Progenitor cell of endocrine pancreas (in vitro differentiated cells): ENCODE measurements at places on chromosomes 13 and 19. TPM values are rescaled to one million over a fixed set of nuclear protein-coding genes. Genes with fewer than 3 reads are reported as not detected.

DNA sequence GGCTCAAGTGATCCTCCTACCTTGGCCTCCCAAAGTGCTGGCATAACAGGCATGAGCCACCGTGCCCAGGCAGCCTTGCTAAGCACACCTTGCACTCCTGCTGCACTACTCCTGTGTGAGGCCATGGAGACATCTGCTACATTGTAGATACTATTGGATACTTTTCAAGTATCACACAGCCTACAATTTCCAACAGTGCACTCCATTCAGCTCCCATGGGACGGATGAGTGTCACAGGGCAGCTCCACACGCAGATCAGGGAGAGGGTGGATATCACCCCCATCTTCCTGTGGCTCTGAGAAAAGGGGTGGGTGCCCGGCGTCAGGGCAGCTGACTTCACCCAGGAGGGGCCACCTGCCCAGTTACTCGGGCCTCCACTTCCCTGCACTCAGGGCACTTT, 39.1 kb upstream of the CCNE1 start:
- DNase-seq: no peak
- H3K27ac ChIP-seq: no peak overlapping the region
- H3K4me1 ChIP-seq: peaks cover 11% of the 10 kb centered on the region
- no peaks in the 10 kb centered on the region for H3K36me3 ChIP-seq
- H3K27me3 ChIP-seq: no peaks in the 10 kb centered on the region

- no peak for DNase-seq
- no peaks in the 10 kb centered on the region for H3K27me3 ChIP-seq
- peaks cover 38% of the 10 kb centered on the region for H3K36me3 ChIP-seq
- peaks cover 28% of the 10 kb centered on the region for H3K4me1 ChIP-seq
- no peak overlapping the region for H3K4me3 ChIP-seq
Measured at GRCh38 chr13:98399756-98400155, 177.2 kb downstream of the STK24 start.

DNA sequence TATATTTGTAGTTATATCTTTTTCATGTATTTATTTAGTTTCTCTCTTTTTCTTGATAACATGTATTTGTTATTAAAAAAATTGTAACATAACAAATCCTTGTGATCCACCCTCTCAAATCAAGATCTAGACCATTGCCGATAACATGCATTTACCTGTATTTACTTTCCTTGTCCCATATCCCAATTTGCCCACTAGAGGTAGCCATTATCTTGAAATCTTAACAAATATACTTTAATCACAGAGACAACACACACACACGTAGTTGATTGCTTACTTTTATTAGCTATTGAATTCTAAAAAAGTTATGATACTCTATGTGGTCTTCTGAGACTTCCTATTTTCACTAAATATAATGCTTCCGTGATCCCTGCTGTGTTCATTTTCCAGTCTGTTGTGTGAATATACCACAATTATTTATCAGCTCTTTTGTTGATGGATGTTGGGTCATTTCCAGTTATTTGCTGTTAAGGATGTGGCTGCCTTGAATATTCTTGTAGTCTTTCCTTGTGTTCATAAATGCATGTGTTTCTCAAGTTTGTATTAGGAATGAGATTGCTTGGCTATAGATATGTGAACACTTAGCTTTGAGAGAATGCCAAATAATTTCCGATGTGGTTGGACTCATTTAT, 31.3 kb upstream of the ZMYM2 start:
- H3K27me3 ChIP-seq: no peaks in the 10 kb centered on the region
- DNase-seq: no peak
- H3K36me3 ChIP-seq: no peaks in the 10 kb centered on the region
- no peak overlapping the region for H3K27ac ChIP-seq
- no peak overlapping the region for H3K4me3 ChIP-seq
- no peaks in the 10 kb centered on the region for H3K4me1 ChIP-seq

Gene DLL3
- 0.93 and 1.1 TPM in 2 replicates for total RNA-seq

DNA sequence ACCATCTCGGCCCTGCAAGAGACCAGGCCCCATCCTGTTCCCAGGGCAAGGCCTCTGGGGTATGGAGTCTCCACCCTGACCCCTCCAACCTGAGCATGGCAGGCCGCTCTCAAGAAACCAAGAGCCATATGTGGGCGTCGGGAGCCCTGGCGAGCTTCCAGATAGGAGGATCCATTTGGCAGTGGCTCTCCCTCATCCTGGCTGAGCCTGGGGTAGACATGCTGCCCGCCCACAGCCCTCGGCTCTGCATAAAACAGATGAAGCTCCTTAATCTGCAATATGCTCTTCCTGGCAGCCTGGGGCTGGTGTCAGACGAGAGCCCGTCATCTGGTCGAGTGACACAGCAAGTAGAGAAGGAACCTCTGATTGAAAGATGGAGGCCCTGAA, 6.1 kb downstream of the ATP13A1 start:
- peaks cover 15% of the 10 kb centered on the region for H3K36me3 ChIP-seq
- no peak overlapping the region for H3K4me3 ChIP-seq
- H3K27me3 ChIP-seq: no peaks in the 10 kb centered on the region
- H3K27ac ChIP-seq: no peak overlapping the region

Gene APOC4
- total RNA-seq: not detected in 2 replicates

GRCh38 chr13:69292789-69293425, 814.7 kb upstream of the ATXN8OS start:
- no peak for DNase-seq
- no peaks in the 10 kb centered on the region for H3K27me3 ChIP-seq
- H3K27ac ChIP-seq: no peak overlapping the region
- no peak overlapping the region for H3K4me3 ChIP-seq

DNA sequence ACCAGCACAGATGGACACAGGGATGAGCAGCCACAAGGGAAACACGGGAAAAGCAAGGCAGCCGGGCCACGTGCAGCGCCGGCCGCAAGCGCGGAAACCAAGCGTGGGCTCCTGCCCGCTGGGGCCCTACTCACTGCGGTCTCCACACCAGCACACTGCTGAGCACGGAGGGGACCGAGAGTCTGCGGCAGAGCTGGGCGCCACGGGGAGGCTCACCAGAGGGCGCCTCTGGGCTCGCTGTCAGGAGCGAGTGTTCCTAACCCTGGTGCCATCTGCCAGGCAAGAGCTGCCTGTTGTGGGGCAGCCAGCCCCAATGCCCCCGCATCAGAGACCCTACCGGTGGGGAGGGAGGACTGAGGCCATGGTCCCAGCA, 26.5 kb downstream of the MPND start:
- H3K36me3 ChIP-seq: peaks cover 1% of the 10 kb centered on the region
- peaks cover 5% of the 10 kb centered on the region for H3K4me1 ChIP-seq
- H3K4me3 ChIP-seq: no peak overlapping the region
- H3K27ac ChIP-seq: peak overlapping the region; percentile 90
- H3K27me3 ChIP-seq: no peaks in the 10 kb centered on the region
- no peak for DNase-seq

GRCh38 chr19:10422846-10423245, 2.5 kb downstream of the PDE4A start:
- no peaks in the 10 kb centered on the region for H3K36me3 ChIP-seq
- no peak overlapping the region for H3K27ac ChIP-seq
- H3K4me3 ChIP-seq: no peak overlapping the region
- no peak for DNase-seq
- H3K27me3 ChIP-seq: peaks cover 86% of the 10 kb centered on the region
